ENCODE measurements at places on chromosomes 2 and 18. TPM values are rescaled to one million over a fixed set of nuclear protein-coding genes. Genes with fewer than 3 reads are reported as not detected.
A peak's percentile ranks its signal among the peaks of the same experiment; 100 is the strongest.

MPP4 gene
- total RNA-seq = not detected

DNA sequence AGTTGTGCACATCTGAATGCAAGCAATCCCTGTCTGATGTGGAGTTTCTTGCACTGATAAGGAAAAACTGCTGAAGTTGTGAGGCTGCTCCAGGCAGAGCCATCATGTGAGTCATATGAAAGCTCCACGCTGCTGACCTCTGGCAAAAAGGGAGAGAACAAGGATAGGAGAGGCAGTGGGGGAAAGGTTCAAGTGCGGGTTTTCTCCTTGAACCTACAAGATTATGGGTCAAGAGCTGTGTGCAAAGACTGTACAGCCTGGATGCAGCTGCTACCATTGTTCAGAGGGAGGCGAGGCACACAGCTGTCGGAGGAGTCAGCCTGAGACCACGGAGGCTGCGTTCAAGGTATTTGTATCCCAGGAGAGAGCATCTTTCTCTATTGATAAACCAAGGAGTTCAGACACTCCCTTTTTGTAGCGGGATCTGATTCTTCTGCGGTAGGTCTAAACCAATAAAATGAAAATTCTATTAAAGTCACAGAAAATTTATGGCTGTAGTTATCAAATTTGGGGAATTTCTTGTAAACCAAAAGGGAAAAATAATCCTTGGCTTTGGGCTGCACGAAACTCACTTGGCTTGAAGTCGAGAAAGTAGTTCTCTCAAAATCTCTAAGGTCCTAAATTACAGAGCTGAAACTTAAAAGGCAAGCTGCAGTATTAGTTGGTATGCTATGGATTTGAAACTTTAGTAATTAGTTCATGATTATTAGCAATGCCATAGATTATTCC lies at the start of gene CDK15:
TSS of gene CDK15 (plus strand) at position 96 of the 729 bp plus-strand sequence. CDS start at position 224, 128 bp downstream.
- no peak within 1 kb of the TSS for H3K4me3 ChIP-seq
- H3K27me3 ChIP-seq = no peaks in the 10 kb centered on the region
- no peak within 1 kb of the TSS for H3K27ac ChIP-seq
- no peaks in the 10 kb centered on the region for H3K4me1 ChIP-seq

SPP2 gene
- not detected for total RNA-seq

DNA sequence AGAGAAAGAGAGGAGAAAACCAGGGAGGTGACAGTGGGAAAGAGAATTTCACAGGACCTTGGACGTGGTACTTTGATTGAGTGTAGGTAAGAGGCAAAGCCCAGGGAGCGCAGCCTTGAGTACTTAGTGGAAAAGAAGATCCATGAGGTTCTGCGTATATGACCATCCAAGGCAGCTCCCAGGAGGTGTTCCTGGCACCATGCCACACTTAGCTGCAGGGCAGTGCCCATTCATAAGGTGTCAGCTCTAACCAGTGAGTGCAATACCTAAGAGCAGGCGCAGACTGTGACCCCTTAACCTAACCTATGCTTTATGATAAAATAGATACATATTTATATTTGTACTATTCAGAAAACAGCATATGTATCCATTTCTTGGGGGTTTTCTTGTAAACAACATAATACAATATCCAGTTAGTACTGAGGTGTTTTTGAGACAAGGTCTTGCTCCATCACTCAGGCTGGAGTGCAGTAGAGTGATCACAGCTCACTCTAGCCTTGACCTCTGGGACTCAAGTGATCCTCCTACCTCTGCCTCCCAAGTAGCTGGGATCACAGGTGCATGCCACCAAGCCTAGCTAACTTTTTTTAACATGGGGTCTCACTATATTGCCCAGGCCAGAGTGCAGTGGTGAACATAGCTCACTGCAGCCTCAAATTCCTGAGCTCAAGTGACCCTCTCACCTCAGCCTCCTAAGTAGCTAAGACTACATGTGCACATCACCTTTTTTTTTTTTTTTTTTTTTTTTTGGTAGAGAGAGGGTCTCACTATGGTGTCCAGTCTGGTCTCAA lies 174.6 kb downstream of the GFPT1 start:
- H3K36me3 ChIP-seq = no peaks in the 10 kb centered on the region
- no peaks in the 10 kb centered on the region for H3K4me1 ChIP-seq
- H3K4me3 ChIP-seq = no peak overlapping the region

- DNase-seq = no peak
- no peaks in the 10 kb centered on the region for H3K4me1 ChIP-seq
- H3K27me3 ChIP-seq = no peaks in the 10 kb centered on the region
Measured at GRCh38 chr2:575727-576236, 101.4 kb downstream of the TMEM18 start.

HOXD3 gene
- not detected for total RNA-seq

SERPINB4 gene
- not detected for total RNA-seq

IKZF2 gene
- total RNA-seq = 8.9 TPM

GRCh38 chr2:86807468-86808275 lies 17.0 kb upstream of the CD8A start:
- DNase-seq = peak; percentile 75
- H3K27me3 ChIP-seq = no peaks in the 10 kb centered on the region
- peaks cover 35% of the 10 kb centered on the region for H3K4me1 ChIP-seq
- H3K4me3 ChIP-seq = peak overlapping the region; percentile 71

AMER3 gene
- not detected for total RNA-seq

DNA sequence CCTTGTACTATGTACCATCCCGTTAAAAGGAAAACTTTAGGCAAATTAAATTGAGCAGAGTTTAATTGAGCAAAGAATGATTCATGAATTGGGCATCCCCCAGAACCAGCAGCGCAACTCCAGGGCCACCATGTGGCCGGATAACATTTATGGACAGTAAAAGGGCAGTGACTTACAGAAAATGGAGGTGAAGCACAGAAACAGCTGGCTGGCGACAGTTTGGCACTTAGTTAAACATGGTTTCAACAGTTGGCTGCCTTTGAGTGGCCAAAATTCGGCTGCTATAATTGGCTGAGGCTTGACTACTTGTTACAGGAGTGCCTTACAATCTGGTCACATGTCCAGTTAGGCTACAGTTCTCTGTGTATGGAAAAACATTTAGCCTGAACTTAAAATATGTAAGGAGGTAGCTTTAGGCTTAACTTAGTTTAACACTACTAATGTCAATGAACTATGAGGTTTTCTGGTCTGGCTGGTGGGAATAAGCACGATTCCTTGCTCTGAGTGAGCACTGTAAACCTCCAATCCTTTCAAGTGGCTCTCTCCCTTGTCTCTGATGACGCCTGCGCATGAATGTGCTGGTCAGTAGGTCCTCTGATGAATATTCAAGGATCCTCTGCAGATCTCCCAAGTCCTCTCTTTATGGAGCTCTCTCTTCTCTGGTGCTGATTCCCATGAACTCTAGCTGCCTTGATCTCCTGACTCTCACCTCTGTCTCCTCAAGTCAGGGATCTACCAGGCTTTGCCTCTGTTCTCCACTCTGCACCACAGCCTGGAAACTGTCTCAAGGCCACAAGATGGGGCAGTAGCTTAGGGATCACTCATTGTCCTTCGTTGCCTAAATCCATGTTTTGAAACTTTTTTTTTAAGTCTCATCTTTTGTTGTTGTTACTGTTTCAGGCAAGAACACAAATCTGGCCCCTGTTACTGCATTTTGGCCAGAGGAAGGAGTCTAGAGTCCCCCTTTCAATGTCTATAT lies 24.4 kb upstream of the RAB31 start:
- no peaks in the 10 kb centered on the region for H3K36me3 ChIP-seq
- H3K4me3 ChIP-seq = no peak overlapping the region
- H3K27ac ChIP-seq = no peak overlapping the region
- H3K27me3 ChIP-seq = no peaks in the 10 kb centered on the region
- DNase-seq = no peak
- no peaks in the 10 kb centered on the region for H3K4me1 ChIP-seq

GRCh38 chr2:121031568-121032340 lies 253.2 kb downstream of the TFCP2L1 start:
- no peaks in the 10 kb centered on the region for H3K27me3 ChIP-seq
- no peak overlapping the region for H3K4me3 ChIP-seq

MEP1B gene
- total RNA-seq = not detected
